Hepatic stellate cell (primary cell): ENCODE measurements at places on chromosomes 3 and 15.
A peak's percentile ranks its signal among the peaks of the same experiment; 100 is the strongest.

DNA sequence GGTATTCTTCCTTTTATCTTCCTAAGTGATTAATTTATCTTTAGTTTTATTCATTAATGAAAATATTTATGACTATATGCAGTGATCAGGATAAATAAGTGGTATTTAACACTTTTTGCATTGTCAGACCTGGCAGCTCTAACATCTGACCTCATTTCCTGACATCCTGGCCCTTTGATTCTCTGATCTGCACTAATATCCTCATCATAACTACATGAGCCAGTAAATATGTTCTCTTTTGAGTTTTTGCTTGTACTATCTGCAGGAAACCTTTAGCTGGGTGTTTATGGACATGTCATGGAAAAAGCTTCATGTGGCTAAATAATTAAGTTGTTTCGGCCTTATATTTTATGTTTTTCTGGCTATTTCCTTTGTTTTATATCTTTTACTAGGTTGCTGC, 10.5 kb downstream of the NKTR start:
- DNase-seq: no peak

DNA sequence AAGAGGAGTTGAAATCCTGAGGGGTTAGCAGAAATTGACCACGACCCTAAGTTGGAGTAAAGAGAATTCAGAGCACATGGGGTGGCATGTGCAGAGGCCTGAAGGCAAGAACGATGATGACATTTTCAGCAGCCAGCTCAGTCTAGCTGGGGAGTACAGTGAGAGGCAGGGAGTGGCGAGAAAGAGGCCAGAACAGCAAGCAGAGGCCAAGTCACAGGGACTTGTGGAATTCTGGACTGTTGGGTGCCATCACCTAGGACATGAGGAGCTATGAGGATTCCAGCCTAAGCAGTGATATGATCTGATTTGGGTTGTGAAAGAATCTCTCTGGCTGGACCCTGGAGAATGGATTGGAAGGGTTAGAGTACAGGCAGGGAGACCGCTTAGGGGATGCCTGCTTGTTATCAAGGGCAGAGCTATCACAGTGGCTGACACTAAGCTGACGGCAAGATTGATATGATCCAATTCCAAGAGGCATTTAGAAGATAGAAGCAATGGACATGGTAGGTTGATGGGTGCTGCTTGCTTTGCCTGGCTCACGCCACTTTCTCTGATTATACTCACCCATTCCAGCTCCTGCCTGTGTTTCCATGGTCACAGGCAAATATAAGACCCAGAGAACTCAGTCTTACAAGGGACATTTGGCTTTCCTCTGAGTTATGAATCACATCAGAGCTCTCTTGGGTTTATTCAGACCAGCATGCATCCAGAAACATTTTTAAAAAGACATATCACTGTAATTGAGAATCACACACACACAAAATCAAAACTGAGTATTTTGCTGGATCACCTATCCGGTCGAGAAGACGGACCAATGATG, 66.4 kb downstream of the LRTM1 start:
- peak; percentile 18 for DNase-seq

DNA sequence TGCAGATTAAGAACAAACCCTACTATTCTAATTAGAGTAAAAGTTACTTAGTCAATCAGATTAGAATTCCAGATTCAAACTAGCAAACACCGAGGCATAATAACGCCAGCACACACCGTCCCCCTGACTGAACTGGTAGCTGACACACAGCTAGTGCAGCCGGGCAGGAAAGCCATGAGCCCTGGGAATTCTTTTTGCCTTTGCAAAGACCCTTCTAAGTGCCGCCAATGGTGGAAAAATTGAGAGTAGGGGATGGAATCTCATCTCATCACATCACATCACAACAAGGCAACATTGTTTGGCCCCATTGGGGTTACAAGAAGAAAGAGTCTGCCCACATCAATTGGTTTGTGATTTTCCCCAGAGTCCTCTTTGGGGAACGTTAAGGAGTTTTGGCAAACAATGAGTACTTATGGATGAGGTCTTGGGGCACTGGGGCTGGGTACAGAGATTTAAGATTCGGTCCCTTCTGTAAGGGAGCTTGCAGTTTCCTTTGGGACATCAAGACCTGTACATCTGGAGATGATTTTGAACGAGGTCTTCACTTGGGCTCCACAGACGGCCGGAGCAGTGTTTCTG, 120.4 kb upstream of the MEF2A start:
- peak; percentile 0 for DNase-seq

- DNase-seq: peak; percentile 55
Measured at GRCh38 chr15:60374628-60375081, 23.1 kb downstream of the ANXA2 start.

DNA sequence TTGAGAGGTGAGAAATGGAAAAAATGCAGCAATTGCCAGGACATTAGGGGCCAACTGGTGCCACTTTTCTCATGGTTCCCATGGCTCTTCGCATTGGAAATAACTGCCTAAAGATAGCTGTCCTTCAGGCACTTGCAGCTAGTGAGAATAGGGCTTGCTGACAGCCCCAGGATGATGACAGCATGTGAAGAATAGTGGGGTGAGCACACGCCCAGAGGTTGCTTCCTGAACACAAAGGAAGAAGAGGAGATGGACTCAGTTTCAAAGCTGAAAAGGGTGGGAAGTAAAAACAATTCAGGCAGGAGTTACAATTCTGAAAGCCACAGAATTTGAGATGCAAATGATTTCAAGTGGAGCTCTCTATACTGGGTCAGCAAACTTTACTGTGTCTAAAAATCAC, 45.6 kb downstream of the TNFAIP8L3 start:
- DNase-seq: no peak

DNA sequence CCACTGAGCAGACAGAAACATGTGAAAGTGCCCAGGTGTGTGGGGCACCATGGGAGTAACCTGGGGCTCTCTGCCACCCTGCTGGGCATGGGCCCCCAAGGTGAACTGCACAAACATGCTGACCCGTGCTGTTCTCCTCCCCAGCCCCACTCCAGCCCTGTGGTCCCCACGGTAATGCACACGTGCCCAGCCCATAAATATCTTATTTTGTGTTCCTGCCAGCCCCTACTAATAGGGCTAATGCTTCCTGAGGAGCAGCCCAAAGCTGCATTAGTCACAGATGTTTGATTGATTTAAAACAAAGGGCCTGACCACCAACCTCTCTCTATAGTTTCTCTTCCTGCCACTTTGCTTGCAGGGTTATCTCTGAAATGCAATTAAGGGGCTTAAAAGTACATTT, 95.4 kb downstream of the ABHD5 start:
- no peak for DNase-seq

DNA sequence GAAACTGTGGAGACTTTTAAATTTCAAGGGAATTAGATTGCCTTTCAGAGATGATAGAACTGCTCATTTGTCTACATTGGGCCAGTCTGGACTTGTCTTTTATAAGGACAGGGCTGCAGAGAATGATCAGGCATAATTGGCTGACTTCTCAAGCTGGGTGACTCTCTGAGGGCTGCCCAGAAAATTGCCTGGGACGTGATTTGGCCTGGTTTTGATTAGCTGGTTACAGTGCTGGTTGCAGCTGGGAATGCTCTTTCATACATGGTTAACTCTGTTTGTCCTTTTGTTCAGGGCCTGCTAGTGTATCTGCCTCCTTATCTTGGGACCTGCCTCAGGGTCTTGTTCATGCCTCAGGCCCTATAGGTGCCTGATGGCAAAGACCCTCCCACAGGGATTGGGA, 245.6 kb downstream of the CLSTN2 start:
- no peak for DNase-seq

GRCh38 chr3:26703519-26703918, 80.9 kb downstream of the LRRC3B start:
- no peak for DNase-seq

- DNase-seq: no peak
Measured at GRCh38 chr3:59251869-59252268, 202.0 kb upstream of the CFAP20DC start.

- DNase-seq: no peak
Measured at GRCh38 chr3:156017352-156018030, 102.9 kb upstream of the KCNAB1 start.

- no peak for DNase-seq
Measured at GRCh38 chr3:127902486-127902885, 12.5 kb upstream of the KBTBD12 start.

DNA sequence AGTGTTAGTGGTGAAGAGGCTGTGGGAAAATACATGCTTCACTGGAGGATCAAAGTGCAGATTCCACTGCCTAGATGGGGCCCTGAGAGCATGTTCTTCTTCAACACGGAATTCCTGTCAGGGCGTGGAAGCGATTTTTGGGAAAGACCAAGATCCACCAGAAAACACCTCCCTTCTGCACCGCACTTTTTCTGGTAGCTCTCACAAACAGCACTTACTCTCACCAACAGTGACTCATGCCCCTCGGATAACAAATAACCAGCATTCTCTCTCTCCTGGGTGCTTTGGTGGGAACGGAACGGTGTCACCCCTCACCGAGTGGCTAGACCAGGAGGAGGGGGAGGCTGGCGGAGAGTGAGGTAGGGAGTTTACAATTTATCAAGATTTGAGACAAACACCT, 40.1 kb downstream of the ADAMTSL3 start:
- no peak for DNase-seq

DNA sequence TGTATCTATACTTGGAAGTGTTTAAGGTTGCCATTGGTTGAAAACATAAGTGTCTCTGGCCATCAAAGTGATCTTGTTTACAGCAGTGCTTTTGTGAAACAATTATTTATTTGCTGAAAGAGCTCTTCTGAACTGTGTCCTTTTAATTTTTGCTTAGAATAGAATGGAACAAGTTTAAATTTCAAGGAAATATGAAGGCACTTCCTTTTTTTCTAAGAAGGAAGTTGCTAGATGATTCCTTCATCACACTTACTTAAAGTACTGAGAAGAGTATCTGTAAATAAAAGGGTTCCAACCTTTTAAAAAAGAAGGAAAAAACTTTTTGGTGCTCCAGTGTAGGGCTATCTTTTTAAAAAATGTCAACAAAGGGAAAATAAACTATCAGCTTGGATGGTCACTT, 19.7 kb downstream of the B3GNT5 start:
- no peak for DNase-seq

DNA sequence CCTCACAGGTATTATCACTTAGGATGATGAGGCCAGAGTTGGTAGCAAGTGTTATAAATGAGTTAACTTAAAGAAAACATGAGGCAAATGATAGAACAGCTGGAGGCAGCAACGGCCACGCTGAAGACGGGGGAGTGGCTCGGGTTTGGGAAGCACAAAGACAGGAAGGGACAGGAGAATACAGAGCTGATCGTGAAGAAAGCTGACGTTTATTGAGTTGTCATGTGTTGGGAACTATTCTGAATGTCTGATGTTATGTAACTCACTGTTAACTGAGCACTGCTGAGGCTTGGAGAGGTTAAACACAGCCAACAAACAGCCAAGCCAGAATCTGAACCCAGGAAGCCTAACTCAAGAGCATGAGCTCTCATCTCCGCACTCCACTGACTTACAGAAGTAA, 42.3 kb downstream of the FGD5 start:
- no peak for DNase-seq

GRCh38 chr3:49785565-49786356, 581 bp downstream of the IP6K1 start:
- DNase-seq: peak; percentile 63

- DNase-seq: no peak
Measured at GRCh38 chr15:79166311-79166955, 75.9 kb upstream of the RASGRF1 start.

DNA sequence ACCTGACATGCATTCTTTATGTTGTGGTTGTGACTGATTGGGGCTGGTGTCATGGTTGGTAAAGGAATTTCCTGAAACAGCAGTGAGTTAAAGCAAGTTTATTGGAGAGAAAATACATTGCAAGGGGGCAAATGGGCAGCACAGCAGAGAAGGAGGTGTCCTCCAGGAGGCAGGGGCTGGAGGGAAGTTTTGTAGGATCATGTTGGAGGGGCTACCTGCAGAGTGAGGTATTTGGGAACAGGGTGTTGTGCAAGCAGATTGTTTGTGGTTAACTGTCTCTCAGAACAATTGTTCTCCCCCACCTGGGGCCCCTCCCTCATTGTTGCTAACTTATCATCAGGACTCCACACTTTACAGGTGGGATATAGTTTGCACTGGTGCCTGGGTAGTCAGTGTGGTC, 196.0 kb downstream of the NSUN3 start:
- DNase-seq: no peak

- DNase-seq: no peak
Measured at GRCh38 chr3:84904212-84904611, 54.6 kb upstream of the CADM2 start.

DNA sequence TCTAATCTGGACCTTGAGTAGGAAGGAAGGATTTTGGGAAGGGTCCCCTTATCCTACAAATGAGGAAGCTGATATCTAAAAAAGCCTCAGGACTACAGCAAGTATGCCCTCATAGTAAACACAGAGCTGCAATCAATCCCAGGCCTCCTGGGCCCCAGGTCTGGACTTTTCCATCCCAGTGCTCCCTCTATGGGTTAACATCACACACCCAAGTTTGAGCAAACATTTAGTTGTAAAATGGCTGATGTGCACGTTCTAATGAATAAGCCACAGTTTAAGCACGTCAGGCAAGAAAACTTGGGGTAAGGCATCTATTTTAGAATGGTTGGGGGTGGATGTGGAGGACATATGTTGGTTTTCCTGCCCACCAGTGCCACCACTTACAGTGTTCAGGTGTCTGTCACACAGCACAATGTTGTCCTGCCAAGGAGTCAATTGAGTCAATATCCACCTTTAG, 44.3 kb upstream of the UBE2E1 start:
- DNase-seq: peak; percentile 53

DNA sequence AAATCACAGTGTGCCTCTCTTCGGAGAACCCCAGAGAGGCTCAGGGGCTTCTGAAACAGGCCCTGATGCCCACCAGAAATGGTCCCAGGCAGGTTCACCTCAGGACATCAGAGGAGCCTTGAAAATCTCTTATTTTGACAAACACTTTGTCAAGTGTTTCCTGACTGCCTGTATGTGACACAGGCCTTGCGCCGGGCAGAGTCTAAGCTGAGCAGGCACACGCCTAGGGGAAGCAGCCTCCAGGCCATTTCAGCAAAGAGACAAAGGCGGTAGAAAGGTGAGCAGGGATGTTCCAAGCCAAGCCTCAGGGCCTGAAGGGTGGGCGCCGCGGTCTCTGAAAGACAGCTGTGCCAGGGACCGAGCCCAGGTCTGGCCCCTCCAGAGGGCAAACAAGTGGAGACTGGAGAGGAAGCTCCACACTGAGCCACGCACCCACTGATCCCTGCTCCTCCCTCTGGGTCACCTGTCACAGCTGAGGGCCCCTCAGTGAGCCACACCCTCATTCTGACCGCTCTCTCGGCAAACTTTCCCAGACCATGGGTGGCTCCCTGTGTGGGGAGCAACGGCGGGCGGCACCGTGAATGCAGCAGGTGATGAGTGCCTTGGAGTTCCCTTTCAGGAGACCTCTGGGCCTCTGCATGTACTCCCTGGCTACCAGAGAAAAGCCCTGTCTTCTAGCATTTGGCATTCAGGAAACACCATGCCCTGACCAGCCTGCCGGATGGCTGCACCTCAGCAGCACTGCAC, 136.1 kb downstream of the ADAMTS17 start:
- no peak for DNase-seq

- peak; percentile 16 for DNase-seq
Measured at GRCh38 chr15:33008284-33008995, 186.1 kb downstream of the FMN1 start.
